T-helper 1 cell (primary cell): ENCODE measurements at places on chromosomes 2 and 18.
A peak's percentile ranks its signal among the peaks of the same experiment; 100 is the strongest.

DNA sequence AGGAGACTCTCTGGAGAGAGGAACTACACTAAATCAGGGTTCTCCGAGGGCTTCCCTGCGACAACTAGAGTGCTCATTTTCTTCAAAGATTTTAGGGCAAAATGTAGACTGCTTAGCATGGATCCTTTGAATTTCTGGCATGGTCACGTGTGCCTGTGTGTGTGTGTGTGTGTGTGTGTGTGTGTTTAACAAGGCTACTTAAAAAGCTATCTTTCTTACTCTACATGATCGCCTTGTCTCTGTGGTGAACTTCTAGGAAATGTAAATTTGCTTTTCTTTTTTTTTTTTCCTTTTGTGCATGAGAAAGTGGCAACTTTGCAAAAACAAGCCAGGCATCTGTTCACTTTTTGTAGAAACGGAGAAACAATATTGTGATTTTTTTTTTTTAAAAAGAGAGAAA is 43.9 kb downstream of the SOX11 start:
- no peak for DNase-seq

DNA sequence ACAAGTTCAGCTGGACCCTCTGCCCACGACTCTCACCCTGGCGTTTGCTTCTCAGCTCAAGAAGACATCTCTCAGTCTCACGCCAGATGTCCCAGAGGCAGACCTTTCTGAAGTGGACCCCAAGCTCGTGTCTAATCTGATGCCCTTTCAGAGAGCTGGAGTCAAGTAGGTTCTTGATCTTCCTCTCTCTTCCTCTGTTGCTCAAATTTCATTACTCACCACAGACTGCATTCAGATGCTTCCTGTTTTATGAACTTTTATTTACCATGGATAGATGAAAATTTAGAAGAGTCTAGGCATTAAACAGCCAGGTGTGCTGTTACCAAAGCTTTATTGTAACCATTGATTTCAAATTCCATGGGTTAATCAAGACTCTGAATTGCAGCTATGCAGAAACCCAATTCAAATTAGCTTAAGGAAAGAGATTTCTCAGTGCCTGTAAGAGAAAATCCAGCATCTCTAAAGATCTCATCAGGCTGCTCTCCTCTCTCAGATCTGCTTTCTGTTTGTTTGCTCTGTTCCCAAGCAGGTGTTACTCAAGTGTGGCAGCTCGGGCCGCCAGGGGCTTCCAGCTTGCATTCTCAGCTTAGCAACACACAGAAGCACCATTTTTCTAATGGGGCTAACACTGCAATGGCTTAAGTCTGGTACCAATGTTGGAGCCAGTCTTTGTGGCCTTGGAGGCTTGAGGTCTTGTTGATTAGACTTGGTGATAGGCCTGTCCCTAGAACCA is 16.5 kb downstream of the SMARCAL1 start:
- no peak for DNase-seq

DNA sequence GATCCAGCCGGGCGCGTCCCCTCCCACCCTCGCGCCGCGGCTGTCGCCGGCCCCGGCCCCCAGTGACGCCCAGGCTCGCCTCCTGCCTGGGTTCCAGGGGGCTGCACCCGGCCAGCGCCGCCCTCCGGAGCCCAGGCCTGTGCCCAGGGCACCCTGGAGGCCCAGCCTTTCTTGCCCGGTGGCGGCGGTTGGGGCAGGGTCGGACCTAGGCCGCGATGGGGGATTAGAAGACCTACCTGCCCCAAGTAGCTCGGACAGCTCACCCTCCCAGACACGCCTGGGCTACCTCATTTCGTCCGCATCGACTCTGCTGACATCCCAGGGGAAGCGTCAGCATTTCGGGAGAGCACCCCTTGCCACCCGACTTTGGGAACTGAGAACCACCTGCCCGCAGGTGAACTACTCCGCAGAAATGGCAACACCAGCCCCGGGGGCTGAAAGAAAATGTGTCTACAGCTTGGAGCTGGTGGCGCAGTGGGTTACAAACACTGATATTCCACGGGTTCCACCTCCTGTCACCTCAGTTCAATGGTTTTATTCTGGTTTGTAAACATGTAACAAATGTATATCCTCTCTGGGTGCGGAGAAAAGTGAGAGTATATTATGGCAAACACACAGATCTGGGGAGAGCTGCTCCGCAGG is 834 bp upstream of the ARL4C start:
- no peak for DNase-seq

DNA sequence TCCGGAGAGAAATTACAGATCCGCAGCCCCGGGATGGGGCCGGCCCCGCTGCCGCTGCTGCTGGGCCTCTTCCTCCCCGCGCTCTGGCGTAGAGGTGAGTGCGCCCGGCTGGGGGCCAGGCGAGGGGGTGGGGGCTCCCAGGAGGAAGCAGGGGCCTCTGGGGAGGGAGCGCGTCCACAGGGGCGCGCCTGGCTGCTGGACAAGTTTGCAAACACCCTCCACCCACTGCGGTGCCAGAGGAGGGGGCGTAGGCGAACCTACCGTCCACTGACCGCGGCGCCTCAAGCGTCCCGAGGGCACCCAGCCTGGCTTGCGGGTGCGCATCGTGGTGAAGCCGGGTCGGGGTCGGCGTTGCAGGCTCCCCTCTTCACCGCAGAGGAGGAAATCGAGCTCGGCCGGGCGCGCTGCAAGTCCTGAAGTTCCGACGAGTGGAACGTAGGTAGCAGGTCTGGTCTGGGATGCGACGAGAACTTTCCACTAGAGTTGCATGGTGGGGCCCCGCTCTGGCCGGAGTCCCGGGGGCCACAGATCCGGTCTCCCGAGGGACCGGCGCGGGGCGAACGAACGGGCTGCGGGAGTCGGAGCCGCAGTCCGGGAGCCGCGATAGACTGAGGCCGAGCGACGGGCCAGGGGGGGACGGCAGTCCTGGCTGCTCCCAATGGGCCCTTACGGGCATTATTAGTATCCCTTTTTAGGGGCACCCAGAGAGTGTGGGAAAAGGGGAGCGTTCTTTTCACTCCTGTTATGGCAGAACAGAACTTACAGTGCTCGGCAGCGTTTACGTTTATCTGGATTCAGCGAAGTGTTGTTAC is 502 bp downstream of the MERTK start:
- peak; percentile 14 for DNase-seq

DNA sequence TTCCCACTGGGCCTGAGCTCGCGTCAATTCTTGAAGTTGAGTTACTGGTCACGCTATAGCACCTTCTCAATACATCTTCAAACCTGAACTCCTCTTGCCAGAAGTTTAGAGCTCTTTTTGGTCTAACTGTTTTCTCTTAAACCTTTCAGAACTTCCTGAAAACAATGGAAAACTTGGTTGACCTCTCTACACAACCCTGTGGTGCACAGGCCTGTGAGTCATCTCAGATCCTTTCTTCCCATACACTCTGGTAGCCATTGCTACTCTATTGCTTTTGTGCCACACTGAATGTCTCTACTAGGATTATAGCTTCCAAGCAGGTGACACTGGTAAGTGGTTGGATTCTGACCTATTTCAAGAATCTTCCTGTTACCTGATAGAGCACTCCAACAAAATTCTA is 321.5 kb upstream of the FSIP2 start:
- no peak for DNase-seq
